Fibroblast of the aortic adventitia (primary cell): ENCODE measurements at places on chromosomes 2 and 18. TPM values are rescaled to one million over a fixed set of nuclear protein-coding genes. Genes with fewer than 3 reads are reported as not detected.
A peak's percentile ranks its signal among the peaks of the same experiment; 100 is the strongest.

EPG5 gene
- 14.6 and 66.3 TPM in 2 replicates for total RNA-seq

XPO1 gene
- total RNA-seq, result 201 and 220 TPM in 2 replicates

GDF7 gene
- total RNA-seq, result under 0.01 TPM in 1 of 2 replicates, not detected in the other

CNGA3 gene
- total RNA-seq, result 0.18 TPM in 1 of 2 replicates, not detected in the other

DNA sequence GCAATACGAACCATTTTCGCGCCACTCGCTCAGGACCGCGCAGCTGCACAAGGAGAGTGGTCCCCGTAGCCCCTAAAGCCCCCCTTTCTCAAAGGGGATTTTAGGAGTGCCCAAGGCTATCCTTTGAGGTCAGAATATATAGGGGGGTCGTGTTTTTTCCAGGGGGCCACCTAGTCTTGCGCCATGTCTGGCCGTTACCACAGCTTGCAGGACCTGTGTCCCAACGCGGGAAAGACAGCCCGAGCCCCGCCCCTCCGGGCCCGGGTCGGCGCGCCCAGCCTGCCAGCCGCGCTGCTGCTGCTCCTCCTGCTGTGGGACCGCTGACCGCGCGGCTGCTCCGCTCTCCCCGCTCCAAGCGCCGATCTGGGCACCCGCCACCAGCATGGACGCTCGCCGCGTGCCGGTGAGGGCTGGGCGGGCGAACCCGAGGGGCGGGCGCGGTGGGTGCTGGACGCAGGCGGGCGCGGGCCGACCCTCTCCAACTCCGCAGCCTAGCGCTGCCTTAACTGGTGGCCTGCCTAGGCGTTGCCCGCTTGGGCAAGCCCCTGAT lies at the start of gene CDCA7:
CDCA7 (plus strand) TSS at position 291 of the 550 bp plus-strand sequence; CDS start at position 383, 92 bp downstream.
- peak; percentile 38 for DNase-seq

DNA sequence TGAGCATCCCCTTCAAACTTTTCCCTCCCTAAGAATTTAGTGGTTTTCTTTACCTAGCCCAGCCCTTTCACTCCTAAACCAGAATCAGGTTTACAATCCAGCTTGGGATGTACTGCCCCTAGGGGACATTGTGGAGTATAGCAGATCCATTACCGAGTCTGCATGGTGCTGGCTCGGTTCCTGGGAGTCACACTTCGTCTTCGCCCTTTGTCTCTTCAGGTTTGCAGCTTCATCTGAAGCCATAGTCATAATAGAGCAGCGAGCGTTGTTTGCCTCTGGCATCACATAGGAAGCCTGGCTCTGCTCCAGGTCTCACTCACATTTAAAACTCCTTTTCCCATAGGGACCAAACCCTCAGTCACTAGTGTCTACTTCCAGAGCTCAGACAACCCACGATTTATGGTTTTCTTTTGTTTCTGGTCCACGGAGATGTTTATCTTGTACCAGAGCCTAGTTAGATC lies 16.8 kb upstream of the LYPD6 start:
- DNase-seq, result peak; percentile 25

DNA sequence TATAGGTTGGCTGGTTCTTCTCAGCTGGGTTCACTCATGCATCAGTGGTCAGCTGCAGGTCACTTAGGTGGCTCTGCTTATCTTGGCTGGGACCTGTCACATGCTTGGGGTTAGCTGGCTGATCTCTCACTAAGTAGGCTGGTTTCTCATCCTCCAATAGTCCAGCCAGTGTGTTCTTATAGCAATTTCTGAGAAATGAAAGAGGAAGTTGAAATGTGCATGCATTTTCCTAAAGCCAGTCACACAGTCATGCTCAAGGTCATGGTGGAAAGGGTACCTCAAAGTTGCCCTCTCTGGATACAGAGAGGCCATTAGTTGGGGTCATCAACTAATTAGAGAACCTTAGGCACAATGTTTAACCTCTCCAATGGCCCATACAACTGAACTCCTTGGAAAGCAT lies 64.4 kb downstream of the KLHL29 start:
- no peak for DNase-seq

GRCh38 chr18:1784113-1784512 lies 787.2 kb downstream of the METTL4 start:
- DNase-seq, result no peak

- DNase-seq, result no peak
Measured at GRCh38 chr2:72889991-72890390, 2.8 kb downstream of the SPR start.

DNA sequence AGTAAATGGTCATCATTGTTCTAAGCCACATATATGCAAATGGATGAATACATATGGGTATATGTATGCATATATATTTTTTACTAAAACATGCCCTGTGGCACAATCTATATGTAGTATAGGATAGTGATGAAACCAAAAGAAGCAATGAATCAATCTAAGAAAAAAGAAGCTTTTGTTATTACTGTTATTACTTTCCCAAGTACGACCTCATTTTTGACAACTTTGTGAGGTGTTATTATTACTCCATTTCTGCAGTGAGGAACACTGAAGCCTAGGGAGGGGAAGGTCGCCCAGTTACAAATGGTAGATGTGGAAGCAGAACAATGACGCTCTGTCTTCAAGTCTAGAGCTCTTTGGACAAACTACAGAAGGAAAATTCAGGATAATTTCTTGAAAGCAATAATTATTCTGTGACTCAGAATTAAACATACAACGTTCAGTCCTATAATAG lies 38.3 kb downstream of the STAT4 start:
- no peak for DNase-seq

- no peak for DNase-seq
Measured at GRCh38 chr2:10373931-10374330, 71.2 kb downstream of the HPCAL1 start.

GRCh38 chr18:7190547-7191156 lies 40.2 kb upstream of the LRRC30 start:
- DNase-seq, result no peak

DNA sequence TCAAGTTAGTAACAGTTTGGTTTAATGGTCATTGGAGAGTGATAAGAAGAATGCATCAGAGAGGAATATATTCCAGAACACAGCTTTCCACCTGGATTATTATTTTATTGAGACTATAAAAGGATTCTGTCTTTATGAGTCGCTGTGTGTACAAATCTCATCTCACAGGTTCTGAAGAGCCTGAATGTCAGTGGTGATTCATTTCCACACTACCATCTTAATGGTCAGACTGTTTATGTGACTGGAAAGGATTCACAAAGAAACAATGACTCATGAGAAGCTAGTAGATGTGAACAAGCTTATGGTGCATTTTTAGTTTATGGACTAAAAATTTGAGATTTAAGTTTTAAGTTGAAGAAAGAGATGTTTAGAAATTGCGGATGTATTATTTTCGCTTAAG lies 685.4 kb upstream of the NRXN1 start:
- peak; percentile 50 for DNase-seq

DNA sequence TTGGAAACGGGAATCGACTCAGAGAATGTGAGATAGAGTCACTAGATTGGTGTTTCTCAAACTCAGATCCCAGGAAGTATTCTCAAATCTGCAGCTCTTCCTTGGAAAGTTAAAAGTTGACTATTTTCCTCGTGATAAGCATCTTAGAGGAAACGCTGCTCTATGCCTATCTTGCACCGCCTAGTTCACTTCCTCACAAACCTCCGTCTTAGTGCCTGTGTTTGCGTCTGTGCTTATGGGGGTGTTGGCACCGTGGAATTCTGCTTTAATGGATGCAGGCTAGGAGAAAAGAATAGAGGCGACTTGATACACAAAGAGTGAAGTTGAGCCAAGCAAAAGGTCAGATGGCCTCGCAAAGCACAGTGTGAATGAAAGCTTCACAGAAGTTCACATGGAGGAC lies 255.3 kb upstream of the ID2 start:
- no peak for DNase-seq

GRCh38 chr2:227612546-227613271 lies 1.9 kb downstream of the SCYGR3 start:
- DNase-seq, result no peak

- no peak for DNase-seq
Measured at GRCh38 chr2:65663831-65664407, 231.5 kb upstream of the SPRED2 start.
